ENCODE measurements at places on chromosomes 6 and 20.

DNA sequence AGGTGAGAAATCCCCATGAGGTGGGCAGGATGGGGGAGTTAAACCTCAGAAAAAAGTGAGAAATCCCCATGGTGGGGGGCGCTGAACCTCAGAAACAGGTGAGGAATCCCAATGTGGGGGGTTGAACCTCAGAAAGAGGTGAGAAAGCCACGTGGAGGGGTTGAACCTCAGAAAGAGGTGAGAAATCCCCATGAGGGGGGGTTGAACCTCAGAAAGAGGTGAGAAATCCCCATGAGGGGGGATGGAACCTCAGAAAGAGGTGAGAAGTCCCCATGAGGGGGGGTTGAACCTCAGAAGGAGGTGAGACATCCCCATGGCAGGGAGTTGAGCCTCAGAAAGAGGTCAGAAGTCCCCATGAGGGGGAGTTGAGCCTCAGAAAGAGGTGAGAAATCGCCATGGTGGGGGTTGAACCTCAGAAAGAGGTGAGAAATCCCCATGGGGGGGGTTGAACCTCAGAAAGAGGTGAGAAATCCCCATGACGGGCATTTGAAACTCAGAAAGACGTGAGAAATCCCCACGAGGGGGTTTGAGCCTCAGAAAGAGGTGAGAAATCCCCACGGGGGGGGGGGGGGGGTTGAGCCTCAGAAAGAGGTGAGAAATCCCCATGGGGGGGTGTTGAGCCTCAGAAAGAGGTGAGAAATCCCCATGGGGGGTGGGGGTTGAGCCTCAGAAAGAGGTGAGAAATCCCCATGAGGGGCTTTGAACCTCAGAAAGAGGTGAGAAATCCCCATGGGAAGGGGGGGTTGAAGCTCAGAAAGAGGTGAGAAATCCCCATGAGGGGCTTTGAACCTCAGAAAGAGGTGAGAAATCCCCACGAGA lies 14.3 kb upstream of the GOPC start:
- DNase-seq, result no peak

- DNase-seq, result no peak
These were observed 63.5 kb upstream of the E2F3 start for GRCh38 chr6:20338156-20338555.

- DNase-seq, result no peak
These were observed 35.1 kb downstream of the TPD52L1 start for GRCh38 chr6:125188594-125189203.

DNA sequence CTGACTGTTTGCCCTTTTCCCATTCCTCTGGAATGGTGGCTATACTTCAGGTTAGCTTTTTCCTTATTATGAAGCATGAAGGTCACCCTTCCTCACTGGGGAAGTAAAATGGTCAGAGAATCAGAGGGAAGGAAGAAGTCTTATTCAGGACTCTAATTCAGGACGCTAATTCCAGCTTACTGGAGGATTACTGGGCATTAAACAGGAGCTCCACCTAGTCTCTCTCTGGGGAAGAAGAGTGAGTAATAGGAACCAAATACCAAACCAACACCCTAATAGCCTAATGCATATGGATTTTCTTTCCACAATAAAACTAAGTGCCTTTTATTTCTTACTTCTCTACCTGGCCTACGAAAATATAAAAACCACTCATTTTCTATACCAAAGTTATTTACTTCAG lies 10.1 kb downstream of the CRISP1 start:
- DNase-seq, result no peak

DNA sequence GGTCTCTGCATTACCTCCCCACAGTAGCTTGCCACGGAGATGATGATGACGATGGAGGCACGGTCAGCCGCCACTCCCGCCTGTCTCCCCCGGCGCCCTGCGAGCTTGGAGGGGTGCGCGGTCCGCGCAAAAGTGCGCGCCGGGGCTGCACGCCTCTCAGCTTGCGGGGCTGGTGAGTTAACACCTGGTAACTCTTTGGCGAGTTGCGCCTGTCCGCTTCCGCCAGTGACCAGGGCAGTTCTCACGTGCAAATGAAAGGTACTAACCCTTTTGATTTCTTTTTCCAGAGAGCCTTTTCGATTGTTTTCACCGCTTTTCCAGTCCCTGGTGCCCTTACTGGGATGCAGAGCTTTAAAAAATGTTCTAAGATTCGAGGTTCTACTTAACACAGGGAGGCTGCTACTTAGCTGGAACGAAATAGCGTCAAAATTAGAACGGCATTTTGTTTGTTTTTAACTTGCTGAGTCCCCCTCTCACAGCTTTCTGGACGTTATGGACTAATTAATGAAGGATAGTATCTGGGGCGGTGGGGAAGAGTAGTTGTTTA lies 6.2 kb downstream of the GRIK2 start:
- DNase-seq, result no peak

GRCh38 chr20:10263385-10264165 lies 44.9 kb downstream of the SNAP25 start:
- no peak for DNase-seq

GRCh38 chr20:39611901-39612300 lies 649.8 kb downstream of the DHX35 start:
- DNase-seq, result no peak

GRCh38 chr20:15227102-15227501 lies 889.7 kb upstream of the FLRT3 start:
- no peak for DNase-seq

DNA sequence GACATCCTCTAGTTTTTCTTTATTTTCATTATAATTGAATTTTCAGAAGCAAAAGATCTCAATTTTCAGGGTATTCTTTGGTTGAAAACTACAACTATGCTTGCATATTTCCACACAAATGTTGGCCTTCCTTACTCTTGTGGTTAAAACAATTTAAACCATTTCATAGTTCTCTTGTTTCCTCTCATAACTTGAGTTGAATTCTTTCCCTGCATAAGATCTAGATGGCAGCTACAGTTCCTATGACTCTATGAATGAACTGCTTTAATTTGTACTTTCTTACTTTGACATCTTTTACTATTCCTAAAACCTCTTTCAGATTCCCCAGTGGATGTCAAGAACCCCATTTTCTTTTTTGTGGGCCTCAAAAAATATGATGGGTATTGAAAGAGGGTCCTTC lies 564.5 kb downstream of the NKAIN2 start:
- DNase-seq, result no peak

DNA sequence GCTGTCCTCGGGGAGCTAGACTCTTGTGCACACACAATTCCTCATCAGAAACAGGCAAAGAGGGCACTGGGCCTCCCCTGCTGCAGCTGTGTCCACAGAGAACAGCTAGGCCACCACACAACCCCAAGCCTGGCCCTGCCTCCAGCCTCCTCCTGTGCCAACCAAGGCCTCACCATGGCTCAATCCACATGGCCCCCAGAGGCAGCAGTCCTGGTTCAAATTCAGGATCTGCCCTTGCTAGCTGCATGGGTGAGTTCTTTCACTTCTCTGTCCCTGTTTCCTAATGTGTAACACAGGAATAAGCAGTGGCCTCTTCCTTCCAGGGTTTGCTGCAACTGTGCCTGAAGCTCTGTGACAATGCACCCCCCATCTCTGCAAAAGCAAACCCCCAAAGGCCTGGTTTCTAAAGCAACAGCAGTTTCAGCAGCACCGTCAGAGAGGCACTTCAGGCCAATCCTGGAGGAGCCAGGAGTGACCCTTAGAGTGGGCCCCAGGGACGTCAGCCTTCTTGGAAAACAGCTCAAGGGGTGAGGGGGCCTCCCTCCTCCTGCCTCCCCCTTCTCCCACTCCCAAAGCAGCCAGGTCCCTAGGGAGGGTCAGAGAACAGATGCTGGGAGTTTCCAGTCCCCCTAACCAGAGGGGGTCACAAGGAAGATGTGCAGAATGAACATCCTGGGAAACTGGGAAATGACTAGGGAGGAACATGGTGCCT lies 2.2 kb downstream of the ADISSP start:
- DNase-seq, result no peak

GRCh38 chr6:18406955-18407749 lies 20.0 kb downstream of the RNF144B start:
- DNase-seq, result no peak

GRCh38 chr6:1144842-1145767 lies 166.8 kb upstream of the FOXQ1 start:
- no peak for DNase-seq

- peak; percentile 79 for DNase-seq
These were observed 56.5 kb upstream of the SIRPA start for GRCh38 chr20:1838556-1839279.

- no peak for DNase-seq
These were observed 1.8 kb downstream of the SERPINB6 start for GRCh38 chr6:2969549-2969948.

GRCh38 chr6:157562997-157563396 lies 182.0 kb downstream of the ZDHHC14 start:
- DNase-seq, result no peak

DNA sequence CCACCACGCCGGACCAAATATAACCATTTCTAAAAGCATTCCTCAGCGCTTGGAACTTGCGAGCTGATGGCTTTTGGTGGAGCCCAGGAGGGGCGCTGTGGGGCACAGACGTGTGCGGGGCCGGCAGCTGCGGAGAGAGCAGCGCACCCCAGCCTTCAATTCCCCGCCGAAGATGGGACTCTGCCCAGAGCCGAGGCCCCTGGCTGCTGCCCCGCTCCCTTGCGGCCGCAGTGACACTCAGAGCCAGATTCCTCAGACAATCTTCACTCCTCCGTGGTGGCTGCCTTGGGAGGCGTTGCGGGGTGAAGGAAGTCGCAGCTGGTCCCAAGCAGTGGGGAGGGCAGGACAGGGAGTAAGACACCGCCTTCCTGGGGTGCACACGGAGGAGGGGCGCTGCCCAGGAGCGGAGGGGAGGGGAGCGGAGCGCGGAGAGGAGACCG lies 87.7 kb downstream of the TMEM242 start:
- DNase-seq, result no peak

GRCh38 chr6:129647044-129647443 lies 62.9 kb downstream of the ARHGAP18 start:
- no peak for DNase-seq

DNA sequence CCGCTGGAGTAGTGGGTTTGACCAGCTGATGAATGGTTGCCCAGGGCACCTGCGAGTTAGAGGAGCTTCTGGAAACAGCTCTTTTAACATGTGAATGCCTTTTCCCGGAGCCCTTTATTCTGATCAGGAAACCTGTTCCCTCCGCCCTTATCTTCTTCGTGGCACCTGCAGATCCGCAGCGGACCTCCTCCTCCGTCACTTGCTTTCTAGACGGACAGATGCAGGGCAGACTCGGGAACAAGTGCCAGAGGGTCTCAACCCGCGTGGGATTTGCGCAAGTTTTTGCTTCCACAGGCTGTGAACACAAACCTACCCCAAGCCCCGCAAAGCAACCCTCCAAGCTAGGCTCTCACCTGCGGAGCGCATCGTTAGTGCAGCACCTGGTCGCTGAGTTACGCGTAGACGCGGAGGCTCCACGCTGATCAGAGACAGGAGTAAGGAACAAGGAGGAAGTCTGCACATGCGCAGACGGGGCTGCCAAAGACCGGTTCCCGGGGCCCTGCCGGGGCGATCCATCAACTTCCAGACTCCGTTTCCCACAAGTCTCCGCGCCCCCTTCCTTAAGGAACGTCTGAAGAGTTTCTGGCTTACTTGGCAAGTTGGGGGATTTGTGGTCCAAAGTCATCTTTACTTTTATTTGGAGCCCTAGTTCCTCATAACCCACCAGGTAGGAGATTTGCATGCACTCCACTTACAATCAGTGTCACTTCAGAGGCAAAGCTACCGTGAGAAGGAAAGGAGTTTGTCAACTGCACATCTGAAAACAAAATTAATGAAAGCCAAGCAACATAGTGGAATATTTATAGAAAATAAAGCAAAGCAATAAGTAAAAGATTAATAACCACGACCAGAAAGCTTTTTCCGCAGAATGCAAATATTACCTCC lies 52.7 kb upstream of the ELMO2 start:
- DNase-seq, result peak; percentile 73

DNA sequence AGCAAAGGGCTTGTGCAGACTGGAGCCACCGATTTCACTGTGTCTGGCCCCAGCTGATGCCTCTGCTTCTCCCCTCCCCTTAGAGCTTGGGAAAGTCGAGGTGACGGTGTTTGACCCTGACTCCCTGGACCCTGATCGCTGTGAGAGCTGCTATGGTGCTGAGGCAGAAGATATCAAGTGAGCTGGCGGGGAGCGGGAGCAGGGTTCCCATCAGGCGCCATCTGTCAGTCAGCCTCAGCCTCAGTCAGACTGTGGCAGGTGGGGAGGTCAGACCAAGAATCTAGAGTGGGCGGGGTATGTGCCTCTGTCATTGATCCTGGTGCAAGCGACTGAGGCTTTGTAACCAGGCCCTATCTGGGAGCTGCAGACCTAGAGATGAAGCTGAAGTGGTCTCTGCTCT lies 5.5 kb downstream of the ERGIC3 start:
- DNase-seq, result no peak

DNA sequence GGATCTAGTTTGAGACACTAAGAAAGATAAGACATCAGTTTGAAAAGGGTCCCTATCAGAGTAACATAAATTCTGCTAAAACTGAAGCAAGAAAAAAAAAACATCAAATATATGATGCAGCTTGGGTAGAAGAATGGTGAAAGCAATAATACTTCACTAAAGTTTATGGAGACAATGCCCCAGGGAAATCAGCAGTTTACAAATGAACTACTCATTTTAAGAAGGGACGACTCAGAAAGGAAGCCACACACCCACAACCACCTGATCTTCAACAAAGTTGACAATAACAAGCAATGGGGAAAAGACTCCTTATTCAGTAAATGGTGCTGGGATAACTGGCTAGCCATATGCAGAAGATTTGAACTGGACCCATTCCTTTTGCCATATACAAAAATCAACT lies 143.5 kb downstream of the TPBG start:
- no peak for DNase-seq

DNA sequence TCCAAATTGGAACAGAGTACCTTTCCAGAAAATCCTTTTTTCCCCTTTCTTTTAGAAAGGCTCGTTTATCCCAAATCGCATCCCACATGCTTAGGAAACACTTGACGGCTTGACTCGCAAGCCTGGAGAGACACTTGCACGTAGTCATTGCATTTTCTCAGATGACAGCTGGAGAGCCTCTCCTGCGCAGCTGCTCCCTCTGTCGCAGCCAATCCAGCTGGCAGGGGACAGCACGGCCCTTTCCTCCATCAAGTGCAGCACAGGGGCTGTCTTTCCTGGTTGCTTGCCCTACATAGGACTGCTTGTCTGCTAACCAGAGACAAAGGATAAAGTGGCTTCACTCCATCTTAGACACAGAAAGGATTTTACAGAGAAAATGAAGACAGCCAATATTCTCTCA lies 77.6 kb upstream of the RGS17 start:
- DNase-seq, result no peak

DNA sequence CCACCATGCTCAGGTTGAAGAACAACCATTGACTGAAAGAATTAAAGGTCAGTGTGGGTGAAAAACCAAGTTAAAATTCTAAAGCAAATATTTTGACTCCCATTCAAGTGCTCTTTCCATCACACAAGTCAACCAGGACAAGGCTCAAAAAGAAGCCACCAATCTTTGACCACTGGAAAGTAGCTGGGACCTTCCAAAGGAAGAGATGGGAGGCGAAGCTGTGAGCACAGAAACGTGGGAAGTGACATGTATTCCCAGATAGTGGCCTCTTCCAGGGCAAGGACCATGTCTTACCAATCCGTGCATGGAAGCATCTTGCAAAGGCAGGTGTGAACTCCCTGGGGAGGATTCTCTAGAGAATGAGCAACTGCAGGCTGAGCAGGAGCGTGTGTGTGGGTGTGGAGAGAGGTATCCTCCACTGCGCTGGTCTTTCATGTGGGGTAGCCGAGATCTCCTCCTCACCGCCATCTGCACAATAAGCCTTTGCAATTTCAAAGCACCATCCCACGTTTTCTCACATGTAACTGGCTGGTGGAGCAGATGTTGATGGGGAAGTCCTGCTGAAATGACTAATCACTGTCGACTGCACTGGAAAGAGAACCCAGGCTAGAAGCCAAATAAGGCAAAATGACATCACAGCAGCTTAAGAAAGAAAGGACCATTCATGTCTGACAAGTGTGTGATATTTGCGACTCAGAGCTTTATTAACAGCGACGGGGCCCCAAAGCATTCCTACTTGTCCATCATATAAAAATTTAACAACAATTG lies 189.4 kb upstream of the RREB1 start:
- DNase-seq, result no peak

All from renal pelvis (tissue), 12 donors.